ENCODE measurements at places on chromosomes 11 and 22. TPM values are rescaled to one million over a fixed set of nuclear protein-coding genes. Genes with fewer than 3 reads are reported as not detected.
A peak's percentile ranks its signal among the peaks of the same experiment; 100 is the strongest.

DNA sequence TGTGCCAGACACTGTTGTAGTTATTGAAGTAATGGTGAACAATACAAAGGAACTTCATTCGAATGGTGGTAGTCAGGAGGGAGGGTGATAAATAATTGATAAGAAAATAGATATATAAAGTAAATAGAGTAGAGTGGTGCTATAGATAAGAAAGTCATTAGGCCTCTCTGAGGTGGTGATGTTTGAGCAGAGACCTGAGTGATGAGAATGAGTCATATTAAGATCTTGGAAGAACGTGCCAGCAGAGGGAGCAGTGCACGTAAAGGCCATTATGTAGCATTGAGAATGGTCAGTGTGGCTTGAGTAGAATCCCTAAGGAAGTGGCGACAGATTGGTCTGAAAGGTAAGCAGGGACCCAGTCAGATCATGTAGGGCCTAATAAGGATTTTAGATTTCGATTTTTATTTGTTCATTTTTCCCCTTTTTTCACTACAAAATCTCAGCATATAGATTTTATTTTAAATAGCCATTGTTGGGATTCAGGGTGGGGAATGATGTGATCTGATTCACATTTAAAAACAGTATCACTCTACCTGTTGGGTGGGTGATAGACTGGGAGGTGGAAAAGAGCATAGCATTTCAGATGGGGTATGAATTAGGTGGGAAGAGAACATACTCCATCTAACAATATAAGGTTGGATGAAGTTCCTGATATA is 44.7 kb downstream of the CCDC90B start:
- no peaks in the 10 kb centered on the region for H3K27me3 ChIP-seq
- H3K27ac ChIP-seq: no peak overlapping the region
- H3K4me1 ChIP-seq: 0 out of 2 replicates have a peak, but pooled peaks cover 3% of the 10 kb centered on the region
- H3K36me3 ChIP-seq: no peaks in the 10 kb centered on the region
- peak; percentile 81 for DNase-seq

DNA sequence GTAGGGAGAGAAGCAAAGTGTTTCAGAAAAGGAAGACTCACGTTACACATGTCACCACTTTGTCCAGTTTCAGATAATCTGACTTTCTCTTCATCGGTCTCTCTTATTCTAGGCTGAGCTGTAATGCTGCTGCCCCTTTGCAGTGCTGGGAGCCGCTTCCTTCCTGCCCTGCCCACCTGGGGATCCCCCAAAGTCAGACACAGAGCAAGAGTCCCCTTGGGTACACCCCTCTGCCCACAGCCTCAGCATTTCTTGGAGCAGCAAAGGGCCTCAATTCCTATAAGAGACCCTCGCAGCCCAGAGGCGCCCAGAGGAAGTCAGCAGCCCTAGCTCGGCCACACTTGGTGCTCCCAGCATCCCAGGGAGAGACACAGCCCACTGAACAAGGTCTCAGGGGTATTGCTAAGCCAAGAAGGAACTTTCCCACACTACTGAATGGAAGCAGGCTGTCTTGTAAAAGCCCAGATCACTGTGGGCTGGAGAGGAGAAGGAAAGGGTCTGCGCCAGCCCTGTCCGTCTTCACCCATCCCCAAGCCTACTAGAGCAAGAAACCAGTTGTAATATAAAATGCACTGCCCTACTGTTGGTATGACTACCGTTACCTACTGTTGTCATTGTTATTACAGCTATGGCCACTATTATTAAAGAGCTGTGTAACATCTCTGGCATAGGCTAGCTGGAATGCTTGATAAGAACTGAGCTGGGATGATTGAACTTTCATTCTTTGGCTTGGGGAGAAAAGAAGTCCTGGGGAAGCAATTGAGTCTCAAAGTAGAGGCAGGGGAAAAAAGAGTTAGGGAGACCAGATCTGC is 31.2 kb upstream of the SMIM35 start:
- no peaks in the 10 kb centered on the region for H3K36me3 ChIP-seq
- no peak overlapping the region for H3K4me3 ChIP-seq
- H3K4me1 ChIP-seq: no peaks in the 10 kb centered on the region
- H3K27ac ChIP-seq: no peak overlapping the region
- DNase-seq: no peak
- H3K27me3 ChIP-seq: peaks cover 13% of the 10 kb centered on the region

DNA sequence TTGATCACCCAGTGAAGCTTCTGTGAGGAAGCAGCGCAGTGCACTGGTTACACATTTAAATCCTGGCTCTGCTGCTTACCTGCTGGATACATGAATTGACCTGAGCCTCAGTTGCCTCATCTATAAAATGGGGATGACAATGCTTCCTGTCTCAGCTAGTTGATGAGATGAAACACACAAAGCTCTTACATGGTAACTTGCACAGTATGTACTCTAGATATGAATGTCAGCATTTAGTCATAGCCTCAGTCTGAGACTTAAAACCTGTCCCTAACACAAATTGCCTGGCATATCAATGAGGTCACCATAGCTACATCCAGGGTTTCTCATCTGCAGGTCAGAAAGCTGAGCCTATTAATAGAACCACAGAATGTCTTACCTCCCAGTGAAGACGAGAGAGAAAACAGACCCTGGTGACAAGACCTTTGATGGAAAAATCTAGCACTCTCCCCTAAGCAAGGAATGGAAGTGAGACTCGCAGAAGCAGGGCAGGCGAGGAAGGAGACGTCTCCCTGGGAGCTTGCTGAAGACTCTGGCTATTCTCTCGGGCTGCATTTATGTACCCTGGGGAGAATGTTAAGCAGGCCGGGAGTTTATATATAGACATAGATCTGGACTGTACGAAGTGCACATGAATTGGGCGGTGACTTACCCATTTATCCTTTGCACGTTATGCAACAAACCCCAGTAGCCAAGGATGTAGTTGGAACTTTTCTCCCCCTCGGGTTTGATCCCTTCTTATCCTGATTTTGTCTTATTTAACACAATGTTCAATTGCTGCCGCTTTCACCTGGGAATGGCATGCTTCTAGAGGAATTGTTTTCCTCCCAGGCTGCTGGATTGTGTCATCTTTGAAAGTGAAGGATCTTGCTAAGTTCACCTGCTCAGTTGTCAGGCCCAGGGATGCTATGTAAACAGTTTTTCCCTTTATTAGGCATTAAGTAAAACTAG is 18.0 kb downstream of the SDHAF2 start:
- H3K4me3 ChIP-seq: no peak overlapping the region
- peaks cover 18% of the 10 kb centered on the region for H3K4me1 ChIP-seq
- H3K27ac ChIP-seq: no peak overlapping the region

DNA sequence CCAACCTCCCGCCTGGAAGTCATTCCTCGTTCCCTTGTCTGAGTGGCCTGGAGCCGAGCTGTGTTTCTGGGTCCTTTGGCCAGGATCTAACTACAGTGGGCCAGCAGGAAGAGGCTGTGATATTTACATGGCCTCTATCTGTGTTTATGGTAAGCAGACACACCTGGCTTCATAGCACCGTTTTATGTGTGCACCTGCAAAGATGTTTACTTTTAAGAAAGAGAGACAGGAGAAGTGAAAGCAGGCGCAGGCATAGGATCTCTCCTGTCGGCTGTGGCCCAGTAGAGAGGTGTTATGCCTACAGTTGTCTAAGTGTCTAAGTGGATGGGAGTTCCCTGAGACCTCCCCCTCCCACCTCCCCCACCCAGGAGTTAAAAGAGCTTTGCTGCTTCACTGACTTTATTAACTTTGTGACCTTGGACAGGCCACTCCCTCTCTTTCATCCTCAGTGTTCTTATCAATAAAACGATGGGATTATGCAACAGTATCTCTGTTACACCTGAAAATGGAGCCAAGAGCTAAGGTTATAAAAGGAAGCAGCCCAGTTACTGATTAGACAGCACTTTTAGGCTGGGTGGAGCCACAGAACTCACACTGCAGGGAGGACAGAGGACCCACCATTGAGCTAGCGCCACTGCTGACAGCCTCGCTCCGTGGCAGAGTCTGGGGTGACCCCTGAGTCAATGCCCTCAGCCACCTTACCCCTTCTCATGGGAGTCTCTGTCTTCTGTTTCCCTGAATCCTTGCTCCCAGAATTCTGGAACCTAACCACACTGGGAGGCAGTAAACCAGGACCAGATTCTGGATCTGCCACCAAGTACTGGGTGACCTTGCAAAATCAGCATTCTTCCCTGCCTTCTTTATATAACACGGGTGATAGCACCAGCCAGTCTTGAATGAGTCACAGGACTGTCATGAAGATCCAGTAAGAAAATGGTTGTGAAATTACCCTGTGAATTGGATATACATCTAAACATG is 22.0 kb downstream of the ST14 start:
- no peak overlapping the region for H3K27ac ChIP-seq
- no peaks in the 10 kb centered on the region for H3K36me3 ChIP-seq
- peaks cover 9% of the 10 kb centered on the region for H3K27me3 ChIP-seq
- H3K4me1 ChIP-seq: peaks cover 9% of the 10 kb centered on the region

DNA sequence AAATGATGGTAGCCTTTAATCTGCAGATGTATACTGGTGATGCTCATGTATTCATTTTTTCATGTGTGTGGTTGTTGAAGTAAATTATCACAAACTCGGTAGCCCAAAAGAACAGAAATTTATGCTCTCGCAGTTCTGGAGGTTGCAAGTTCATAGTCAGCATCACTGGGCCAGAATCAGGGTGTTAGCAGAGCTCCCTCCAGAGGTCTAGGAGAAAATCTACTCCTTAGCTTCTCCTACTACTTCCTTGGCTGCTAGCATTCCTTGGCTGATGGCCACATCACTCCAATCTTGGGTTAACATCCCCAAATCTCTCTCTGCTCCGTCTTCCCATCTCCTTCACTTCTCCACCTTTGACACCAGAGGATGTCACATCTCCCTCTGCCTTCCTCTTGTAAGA is 45.3 kb upstream of the GALNT18 start:
- peaks cover 88% of the 10 kb centered on the region for H3K27me3 ChIP-seq
- H3K4me1 ChIP-seq: no peaks in the 10 kb centered on the region
- H3K4me3 ChIP-seq: no peak overlapping the region
- H3K36me3 ChIP-seq: no peaks in the 10 kb centered on the region
- H3K27ac ChIP-seq: no peak overlapping the region

- no peaks in the 10 kb centered on the region for H3K27me3 ChIP-seq
- no peak for DNase-seq
- no peak overlapping the region for H3K27ac ChIP-seq
- no peak overlapping the region for H3K4me3 ChIP-seq
Observed at GRCh38 chr11:72745511-72745910, 6.7 kb downstream of the ARAP1 start.

DNA sequence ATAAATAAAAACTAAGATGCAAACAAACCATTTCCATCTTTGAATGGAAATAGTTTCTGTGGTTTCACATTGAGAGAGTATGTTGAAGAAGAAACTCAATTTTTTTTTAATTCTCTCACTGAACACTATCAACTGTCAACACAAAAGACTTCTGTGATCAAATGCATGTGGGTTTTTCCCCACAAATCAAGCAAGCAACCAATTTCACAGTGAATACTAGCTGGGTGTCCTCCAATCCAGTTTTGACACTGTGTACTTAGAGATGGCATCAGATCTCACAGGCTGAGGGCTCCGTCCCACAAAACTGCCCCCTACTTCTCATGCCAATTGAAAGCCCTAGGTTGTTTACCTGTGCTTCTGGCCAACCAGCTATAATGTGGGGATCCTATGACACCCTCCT is 34.5 kb downstream of the CTSC start:
- no peaks in the 10 kb centered on the region for H3K36me3 ChIP-seq
- H3K27ac ChIP-seq: no peak overlapping the region
- DNase-seq: no peak
- H3K4me1 ChIP-seq: no peaks in the 10 kb centered on the region
- no peaks in the 10 kb centered on the region for H3K27me3 ChIP-seq

DNA sequence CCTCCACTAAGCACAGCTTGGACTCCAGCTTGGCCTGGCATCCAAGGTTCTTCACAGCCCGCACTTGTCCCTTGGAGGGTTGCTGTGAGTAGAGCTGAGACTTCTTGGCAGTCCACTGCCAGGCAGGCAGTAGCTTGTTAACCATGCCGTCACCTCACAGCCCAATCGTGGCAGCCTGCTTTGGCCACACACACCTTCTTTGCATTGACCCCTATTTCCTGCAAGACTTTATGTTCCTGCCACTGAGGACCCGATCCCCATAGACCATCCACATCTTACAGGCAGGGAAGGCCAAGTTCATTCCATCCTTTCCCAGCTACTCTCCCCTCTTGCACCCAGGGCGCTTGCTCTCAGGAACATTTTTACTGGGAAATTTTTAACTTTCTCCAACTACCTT is 2.5 kb upstream of the PYGM start:
- H3K4me1 ChIP-seq: peaks cover 10% of the 10 kb centered on the region
- H3K4me3 ChIP-seq: no peak overlapping the region
- no peak overlapping the region for H3K27ac ChIP-seq
- H3K36me3 ChIP-seq: peaks cover 29% of the 10 kb centered on the region

DNA sequence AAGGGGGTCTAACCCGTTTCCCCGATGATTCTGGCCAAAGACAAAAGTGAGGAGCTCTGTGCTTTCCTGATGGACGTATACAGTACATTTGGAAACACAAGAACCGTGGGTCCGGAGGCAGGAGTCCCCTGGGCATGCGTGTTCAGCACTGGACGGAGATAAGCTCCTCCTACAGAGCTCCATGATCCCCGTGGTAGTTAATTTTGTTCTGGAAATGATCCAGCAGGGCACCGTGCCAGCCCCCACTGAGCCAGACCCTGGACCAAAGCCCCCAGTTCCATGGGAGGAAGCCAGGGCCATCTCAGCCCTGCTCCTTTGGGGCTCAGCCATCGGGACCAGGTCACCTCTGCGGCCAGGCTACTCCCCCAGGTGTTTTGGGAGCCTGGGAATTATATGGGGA is 83.3 kb downstream of the TRMU start:
- H3K27me3 ChIP-seq: peaks cover 29% of the 10 kb centered on the region
- no peak overlapping the region for H3K27ac ChIP-seq
- H3K4me1 ChIP-seq: peaks cover 5% of the 10 kb centered on the region
- no peak for DNase-seq
- H3K4me3 ChIP-seq: no peak overlapping the region

- no peak for DNase-seq
- peaks cover 11% of the 10 kb centered on the region for H3K4me1 ChIP-seq
- no peaks in the 10 kb centered on the region for H3K36me3 ChIP-seq
- H3K4me3 ChIP-seq: no peak overlapping the region
Observed at GRCh38 chr11:86182976-86183584, 61.5 kb upstream of the EED start.

GRCh38 chr11:12494699-12495098 is 117.3 kb downstream of the PARVA start:
- H3K36me3 ChIP-seq: peaks cover 15% of the 10 kb centered on the region
- peaks cover 16% of the 10 kb centered on the region for H3K4me1 ChIP-seq
- peak; percentile 72 for DNase-seq
- no peak overlapping the region for H3K4me3 ChIP-seq
- H3K27ac ChIP-seq: peak overlapping the region; percentile 43
- H3K27me3 ChIP-seq: no peaks in the 10 kb centered on the region

TBX10 gene
- not detected for total RNA-seq

PKNOX2 gene
- 0.51 TPM for total RNA-seq

RPL3 gene
- total RNA-seq: 2,353 TPM

KCTD21 gene
- 13.1 TPM for total RNA-seq
